ENCODE measurements at places on chromosomes 12 and 14.

GRCh38 chr12:50056639-50056976, 788 bp upstream of the ASIC1 start:
- no peak for DNase-seq

DNA sequence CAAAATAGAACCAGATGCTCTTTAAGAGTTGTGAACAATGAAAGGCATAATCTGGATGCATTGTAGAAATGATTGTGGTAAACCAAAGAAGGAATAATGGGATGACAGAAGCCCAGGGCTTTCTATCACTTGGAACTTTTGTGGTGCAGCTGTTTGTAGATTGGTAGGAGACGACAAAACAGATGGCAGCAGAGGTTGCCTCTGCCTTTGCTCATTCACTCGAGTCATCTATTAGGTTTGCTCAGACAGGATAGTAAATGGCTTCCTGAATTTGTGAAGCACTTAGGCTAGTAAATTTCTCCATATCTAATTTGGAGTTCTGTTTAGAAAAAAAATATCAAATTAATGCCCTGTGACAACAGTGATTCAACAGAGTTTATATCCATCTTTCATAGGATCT, 78.4 kb downstream of the FGD4 start:
- DNase-seq = no peak

- no peak for DNase-seq
These were observed 2.9 kb upstream of the TMEM30B start for GRCh38 chr14:61284001-61284400.

GRCh38 chr14:96126783-96127271, 77.8 kb upstream of the BDKRB2 start:
- no peak for DNase-seq

DNA sequence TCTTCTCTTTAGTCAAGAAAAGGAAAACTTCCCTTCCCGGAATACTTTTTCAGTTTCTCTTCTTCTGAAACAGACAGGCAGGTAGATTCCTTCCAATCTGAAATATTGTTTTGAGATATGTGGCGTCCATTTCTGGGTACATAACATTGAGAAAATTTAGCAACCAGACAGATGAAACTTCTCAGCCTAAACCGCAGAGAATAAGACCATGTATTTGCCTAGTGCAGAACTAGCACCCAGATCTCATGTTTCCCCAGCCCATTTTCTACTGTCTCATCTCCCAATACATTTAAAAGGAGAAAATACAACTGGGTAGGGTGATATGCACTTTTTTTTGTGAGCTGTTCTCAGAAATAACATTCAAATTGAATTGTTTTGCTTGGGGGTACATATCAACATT, 6.4 kb downstream of the AVPR1A start:
- DNase-seq = no peak

DNA sequence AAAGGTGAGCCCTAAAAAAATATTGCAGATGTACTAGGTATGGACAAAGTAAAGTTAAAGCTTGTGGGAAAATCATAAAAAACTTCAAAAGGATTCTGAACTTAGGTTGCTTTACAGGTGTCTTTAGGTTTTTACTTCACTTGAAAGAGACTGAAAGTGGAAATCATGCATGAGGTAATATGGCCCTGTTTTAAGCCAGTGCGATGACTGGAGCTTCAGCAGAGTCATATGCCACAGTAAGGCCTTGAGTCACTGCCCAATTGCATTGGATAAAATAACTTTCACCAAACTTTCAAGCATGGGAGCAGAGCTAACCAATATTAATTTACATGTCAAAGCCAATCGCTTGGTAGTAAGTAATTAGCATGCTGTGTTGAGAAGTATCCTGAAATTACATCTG, 63.9 kb upstream of the TMEM260 start:
- no peak for DNase-seq

- DNase-seq = no peak
These were observed 3.6 kb upstream of the RAD51AP1 start for GRCh38 chr12:4535092-4535491.

GRCh38 chr12:90257927-90258624, 549.4 kb upstream of the ATP2B1 start:
- no peak for DNase-seq

DNA sequence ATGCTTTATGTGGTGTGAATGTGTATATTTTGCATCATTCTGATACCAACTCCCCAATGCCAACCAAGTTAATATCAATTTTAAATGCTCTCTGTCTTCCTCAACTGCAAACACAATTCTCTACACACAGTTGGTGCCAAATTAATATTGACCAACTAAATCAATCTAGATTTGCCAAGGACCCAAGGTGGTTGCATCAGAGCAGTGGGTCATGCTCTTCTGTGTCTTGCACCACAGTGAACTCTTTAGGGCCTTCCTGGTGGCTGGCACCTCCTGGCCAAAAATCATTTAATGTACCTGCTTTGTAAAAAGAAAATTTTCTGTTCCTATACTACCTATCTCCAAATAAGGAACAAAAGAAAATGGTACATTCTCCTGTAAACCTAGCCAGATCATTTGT, 14.1 kb downstream of the COQ10A start:
- no peak for DNase-seq

DNA sequence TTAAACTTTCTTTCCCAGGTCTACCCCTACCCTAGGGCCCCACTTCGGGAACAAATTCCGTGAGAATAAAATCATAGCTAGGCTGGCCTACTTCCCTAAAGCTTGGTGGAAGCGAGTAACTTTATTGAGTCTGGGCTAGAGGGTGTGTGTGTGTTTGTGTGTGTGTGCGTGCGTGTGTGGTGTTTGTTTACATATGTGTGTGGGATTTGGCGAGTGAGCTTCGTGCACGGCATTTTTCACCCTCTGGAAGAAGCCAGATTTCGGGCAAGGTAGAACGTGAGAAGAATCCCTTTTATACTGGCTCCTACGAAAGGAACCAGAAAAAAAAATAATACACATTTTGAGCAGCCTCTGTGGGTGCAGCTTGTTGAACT, 7.5 kb upstream of the LHX5 start:
- no peak for DNase-seq

- no peak for DNase-seq
These were observed 81.5 kb downstream of the NINJ2 start for GRCh38 chr12:581746-582145.

DNA sequence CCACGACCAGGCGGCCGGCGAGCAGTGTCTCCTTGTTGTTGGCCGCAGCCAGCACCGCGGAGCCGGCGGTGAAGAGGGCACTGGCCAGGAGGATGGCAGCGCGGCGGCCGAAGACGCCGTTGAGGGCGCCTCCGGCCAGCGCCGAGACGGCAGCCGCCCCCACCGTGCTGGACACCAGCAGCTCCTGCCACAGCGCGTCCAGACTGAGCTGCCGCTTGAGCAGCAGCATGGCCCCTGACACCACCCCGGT, 691 bp downstream of the SLC2A13 start:
- no peak for DNase-seq

DNA sequence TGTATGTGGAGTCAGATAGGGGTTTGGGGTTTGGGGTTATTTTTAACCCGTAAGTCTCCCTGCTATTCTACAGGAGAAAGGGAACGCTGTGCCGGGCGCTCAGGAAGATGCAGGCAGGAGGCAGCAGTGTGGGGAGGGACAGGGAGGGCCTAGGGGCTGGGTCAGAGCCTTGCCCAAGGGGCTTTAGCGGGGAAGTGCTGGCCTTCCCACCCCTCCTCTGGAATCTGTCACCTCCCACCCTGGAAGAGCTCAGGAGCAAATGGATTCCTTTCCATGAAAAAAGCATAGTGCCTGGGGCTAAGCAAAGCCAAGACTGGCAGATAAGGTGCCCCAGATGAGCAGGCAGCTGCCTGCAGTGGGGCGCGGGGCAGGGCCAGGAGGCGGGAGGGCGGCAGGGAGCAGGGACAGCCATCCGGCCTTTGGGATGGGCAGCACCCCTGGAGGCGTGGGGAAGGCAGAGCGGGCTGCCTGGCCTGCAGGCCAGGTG, 7.3 kb upstream of the INF2 start:
- no peak for DNase-seq

DNA sequence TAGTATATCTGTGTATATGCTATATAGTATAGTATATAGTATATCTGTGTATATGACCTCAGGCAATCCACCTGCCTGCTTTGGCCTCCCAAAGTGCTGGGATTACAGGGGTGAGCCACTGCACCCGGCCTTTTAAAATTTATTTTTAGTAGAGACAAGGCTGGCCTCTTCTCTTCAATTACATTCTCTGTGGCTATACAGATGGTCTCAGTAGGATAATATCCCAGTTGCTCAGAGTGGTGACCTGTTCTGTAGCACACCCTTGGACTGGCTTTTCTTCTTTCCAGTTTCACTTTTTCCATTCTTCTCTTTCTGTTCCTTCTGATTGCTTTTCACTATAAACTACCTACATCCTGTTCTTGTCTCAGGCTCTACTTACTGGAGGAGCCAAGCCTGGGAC, 3.1 kb upstream of the NFATC4 start:
- DNase-seq = no peak
